ENCODE measurements at places on chromosomes 2 and 18.

GRCh38 chr2:25230198-25230947, 62.0 kb upstream of the POMC start:
- no peak for DNase-seq

GRCh38 chr2:96847586-96847985, 3.8 kb upstream of the ANKRD23 start:
- no peak for DNase-seq

GRCh38 chr2:191405546-191405945, 160.3 kb downstream of the MYO1B start:
- DNase-seq = no peak

DNA sequence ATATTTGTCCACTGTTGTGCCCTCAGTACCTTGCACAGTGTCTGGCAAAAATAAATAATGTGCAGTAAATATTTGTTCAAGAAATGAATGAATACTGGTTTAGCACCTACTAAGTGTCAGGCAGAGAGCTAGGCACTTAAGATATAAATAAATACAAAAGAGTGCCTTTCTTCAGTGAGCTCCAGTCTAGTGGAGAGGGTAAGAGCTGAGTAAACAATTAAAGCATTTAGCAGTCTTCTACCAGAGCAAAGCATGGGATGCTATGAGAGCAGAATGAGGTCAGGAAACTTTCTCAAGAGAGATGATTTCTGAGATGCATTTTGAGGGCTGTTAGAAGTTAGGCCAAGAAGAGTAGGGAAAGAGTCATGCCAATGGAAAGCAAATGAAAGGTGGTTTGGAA, 314.7 kb downstream of the DSC3 start:
- no peak for DNase-seq

DNA sequence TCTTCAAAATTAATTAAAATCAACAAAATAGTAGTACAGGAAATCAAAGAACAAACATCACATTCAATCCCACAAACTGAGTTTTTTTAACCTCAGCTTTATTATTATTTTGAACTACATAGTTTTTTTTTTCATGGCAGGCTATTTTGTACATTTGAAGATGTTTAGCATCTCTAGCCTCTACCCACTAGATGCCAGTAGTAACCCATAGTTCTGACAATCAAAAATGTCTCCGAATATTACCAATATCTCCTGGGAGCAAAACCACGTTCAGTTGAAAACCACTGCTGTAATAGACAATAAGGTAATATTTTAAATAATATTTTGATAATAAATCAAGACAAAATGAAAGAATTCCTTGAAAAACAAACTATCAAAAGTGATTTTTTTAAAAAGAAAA, 702.6 kb upstream of the LRRTM1 start:
- no peak for DNase-seq

Data from CD4-positive, alpha-beta T cell treated with Interleukin-17A for 1 hour (primary cell).